ENCODE measurements at places on chromosomes 13 and 19.

DNA sequence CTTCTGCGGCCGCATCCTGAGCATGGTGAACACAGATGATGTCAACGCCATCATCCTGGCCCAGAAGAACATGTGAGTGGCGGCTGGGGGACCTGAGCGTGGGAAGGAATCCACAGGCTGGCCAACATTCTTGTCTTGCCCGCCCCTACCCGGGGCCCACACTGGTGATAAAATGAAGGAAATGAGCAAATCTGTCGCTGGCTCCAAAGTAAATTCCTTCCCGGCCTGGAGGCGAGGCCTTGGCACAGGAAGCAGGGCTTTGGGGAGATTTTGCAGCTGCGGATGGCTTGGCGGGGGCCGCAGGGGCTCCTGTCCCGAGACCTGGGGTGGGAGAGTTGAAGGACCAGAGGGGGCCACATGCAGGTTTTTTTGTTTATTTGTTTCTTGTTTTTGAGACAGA lies 4.4 kb downstream of the KXD1 start:
- DNase-seq: no peak

- no peak for DNase-seq
Measured at GRCh38 chr19:917323-918151, at the start of gene KISS1R. Gene KISS1R, plus strand, starts transcription at chr19:917333. Its CDS starts 170 bp downstream, at chr19:917503.

GRCh38 chr13:46855166-46855565 lies 41.7 kb downstream of the HTR2A start:
- no peak for DNase-seq

DNA sequence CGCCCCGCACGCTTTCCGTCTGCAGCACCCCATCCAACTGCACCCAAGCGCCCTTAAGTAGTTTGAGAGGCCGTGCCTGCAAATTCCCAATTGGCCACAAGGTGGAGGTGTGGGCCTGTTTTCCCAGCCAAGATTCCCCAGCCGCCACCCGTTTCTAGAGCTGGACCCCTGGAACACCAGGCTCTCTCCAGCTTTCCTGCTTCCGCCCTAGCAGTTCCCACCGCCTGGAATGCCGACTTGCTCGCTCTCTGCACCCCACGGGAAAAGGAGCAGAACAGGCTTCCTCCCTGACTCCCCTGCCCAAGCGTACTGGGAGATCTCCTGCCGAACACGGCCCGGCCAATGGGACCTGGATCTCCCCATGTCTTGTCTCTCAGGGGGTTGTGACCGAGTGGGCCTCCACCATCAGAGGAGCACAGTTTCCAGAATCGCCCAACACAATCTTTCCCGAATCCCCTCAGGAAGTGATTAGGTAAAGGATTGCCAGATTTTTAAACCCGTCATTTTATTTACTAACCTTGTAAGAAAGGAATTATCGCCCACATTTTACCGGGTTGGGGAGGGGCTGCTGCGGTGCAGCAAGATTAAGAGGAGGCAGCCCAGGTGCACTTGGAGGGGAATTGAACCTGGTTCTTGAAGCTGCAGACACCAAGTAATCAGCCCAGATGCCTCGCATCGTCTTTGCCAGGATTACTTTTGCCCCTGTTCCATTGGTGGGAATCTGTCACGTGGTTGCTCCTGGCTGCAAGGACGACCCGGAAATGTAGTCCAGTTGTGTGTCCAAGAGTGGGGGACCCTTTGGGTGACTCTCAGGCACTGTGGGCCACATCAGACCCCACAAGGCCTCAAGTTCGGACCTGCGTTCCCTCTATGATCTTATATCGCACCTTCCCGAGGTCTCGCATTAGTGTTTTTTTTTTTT lies 3.5 kb upstream of the NAPSA start:
- DNase-seq: peak; percentile 78
